ENCODE measurements at places on chromosomes 3 and 15.

- DNase-seq, result no peak
Observed at GRCh38 chr15:33535135-33535534, 224.4 kb downstream of the RYR3 start.

DNA sequence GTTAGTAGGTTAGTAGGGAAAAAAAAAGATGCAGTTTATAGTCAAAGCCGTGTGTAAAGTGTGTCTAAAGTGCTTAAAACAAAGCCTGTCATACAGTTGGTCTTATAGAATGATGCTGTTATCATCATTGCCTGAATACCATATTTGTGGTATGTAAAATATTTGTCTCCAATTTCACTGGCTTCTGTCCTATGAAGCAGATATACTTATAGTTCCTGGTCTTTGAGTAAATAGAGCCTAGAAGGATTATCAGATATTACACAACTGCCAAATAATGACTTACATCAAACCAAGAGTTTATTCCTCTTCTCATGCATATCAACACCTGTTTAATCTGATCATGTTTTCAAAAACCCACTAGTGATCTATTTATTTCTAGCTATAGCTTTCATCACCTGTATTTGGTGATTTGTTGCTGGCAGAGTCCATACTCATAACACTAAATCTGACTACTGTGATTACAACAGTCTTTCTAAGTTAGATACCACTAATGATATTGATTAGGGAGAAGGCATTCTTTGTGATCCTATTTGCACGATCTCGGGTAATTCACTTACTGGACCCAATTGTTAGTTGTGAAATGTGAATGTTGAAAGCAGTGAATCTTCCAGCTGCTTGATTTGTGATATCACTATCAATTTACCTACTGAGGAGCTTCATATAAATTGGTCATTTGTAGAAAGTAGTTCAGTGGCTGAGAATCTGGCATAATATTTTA, 413.7 kb downstream of the LPP start:
- DNase-seq, result no peak

DNA sequence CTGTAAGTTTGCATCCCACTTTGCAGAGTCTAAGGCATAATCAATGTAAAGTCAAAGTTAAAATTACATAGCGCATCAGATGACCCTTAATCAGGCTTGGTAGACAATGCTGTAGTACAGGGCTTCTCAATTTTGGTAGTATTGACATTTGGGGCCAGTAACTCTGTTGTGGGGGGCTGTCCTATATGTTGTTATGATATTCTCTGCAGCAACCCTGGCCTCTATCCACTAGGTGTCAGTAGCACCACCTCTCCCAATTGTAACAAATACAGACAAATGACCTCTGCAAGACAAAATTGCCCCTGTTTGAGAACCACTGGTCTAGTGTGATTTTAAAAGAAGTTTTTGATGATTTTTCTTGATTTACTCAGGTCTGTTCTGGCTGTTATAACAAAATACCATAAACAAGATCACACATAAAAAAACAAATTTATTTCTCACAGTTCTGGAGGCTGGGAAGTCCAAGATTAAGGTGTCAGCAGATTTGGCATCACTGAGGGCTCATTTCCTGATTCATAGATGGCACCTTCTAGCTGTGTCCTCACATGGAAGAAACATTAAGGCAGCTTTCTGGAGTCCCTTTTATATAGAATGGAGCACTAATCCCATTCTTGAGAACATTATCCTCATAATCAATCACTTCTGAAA, 37.6 kb upstream of the SLC9A9 start:
- peak; percentile 20 for DNase-seq

DNA sequence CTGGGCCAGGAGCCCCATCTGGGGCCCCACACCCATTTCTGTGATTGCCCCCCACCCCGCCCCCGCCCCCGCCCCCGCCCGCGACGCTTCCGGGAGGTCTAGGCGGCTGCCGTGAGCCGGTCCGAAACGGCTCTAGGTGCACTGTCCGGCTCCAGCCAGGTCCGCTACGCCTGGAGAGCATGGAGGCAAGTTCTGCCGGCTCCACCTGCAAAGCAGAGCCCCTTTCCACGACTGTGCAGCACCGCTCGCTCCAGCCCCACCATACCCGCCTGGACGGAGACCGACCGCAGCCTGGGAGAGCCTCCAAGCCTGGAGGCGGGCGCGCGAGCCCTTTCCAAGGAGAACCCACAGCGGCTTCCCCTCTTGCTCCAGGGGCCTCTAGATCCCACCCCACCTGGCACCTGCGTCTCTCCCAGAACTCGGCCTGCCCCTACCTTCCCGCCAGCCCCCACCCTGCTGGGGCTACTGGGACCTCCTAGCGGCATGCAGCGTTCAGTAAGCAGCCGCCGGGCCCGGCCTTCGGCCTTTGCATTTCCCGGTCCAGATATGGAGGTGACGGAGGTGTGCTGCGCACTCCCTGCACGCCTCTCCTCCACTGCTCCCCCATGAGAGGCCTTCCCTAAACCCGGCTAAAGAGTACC, 66.2 kb downstream of the KLF13 start:
- DNase-seq, result no peak

DNA sequence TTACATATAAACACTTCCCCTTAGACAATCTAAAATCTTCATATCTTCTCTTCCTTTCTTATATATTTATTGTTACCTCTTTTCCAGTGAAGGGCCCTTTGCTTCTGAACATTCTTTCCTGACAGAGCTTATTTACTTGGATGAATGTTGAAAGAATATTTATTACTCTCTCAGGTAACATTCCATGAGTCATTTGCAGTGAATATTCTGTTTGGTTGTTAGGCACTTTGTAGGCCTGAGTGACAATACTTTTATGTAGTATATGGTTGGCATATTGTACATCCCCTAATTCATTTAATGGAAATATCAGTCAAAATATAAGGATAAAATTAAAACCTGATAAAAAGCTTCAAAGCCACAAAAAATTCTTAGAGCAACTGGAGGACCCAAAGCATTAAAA, 260.9 kb upstream of the KCNMB2 start:
- no peak for DNase-seq

DNA sequence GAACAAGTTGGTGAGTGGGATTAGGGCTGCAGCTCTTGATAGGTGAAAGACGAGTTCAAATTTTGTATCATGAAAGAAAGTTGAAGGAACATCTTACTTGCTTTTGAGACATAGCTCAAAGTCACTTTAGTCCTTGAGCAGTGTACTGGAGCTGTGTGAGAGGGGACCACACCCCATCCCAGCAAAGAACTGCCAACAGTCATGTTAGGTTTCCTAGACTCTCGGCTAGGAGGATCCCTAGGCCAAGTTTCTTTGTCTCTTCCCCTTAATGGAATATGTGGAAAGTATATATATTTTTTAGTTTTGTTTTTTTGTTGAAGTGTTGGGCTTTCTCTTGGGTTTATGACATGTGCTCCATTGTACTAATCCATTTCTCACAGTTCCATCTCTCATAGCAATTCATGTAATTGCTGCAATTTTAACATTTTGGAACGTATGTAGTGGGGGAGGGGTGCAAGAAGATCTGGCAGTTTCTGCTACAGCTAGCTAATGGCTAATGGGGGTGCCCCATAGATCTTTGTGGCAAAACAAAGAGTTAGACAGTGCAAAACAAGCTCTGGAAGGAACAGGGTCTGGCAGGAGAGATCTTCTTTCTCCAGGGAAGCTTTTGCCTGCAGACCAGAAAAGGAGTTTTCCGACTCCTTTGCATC, 25.1 kb downstream of the TLNRD1 start:
- no peak for DNase-seq

- DNase-seq, result no peak
Observed at GRCh38 chr15:47822048-47822447, 104.7 kb downstream of the SEMA6D start.

DNA sequence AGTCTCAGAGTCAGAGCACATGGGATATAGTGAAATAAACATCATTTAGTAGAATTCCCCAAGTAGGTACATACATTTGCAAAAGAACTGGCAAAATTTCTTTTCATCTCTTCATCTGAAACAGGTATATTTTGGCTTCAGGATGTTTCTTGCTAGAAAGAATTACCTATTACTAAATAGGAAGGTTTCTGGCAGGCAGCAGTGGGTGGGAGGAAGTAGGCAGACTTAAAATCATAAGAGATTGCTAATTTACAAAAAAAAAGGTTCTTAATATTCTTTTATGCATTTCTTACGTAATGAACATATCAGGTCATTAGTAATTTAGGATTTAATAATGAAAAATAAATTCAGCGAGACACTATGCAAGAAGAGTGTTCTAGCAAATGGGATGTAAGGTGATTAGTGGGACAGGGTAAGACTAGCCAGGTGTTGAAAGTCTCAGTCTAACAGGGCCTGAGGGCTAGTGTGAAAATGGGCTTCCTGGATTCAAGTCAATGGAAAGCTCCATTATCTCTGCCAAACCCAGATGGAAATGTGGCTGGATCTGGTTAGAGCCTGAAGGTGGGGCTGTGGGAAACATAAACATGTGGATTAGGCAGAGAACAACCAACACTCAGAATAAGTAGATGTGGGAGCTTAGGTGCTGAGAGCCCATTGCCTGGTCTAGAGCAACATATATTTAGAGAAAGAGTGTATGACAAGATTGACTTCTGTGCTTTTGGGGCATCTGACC, 127.4 kb upstream of the FEZF2 start:
- DNase-seq, result peak; percentile 19

DNA sequence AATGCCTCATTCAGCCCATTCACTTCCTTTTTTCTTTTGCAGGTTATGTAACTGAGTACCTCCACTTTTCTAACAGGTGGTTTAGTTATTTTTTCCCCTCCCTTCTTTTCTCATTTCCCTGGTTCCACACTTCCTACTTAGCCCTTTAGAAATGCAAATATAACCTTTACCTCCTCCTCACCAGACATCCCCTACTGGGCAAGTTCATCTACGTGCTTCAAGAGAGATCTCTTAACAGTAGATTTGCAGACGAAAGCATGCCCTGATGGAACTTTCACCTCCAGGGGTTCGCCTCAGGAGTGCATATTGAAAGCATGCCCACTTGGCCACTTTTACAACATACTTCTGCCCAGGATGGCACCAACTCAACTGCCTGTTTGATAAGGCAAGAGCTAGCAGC, 314.1 kb upstream of the LRRC3B start:
- DNase-seq, result no peak

DNA sequence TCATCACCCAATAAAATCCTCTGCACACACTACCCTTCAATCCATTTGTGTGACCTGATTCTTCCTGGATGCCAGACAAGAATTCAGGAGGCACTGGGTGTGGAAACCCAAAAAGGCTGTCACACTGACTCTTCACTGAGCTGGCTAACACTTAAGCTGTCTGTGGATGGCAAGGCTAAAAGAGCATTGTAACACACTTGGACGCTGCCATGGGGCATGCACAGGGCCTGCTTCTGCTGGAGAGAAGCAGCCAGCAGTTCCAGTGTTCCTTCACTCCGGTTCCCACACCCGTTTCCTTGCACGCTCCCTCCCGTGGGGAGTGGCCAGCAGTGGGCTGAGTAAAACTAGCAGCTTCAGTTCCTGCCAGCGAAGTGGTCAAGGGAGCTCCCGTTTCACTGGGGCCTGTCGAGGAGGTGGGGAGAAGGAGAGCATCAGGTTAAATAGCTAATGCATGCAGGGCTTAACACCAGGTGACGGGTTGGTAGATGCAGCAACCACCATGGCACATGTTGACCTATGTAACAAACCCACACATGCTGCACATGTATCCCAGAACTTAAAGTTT, 737.1 kb downstream of the FHIT start:
- DNase-seq, result no peak

DNA sequence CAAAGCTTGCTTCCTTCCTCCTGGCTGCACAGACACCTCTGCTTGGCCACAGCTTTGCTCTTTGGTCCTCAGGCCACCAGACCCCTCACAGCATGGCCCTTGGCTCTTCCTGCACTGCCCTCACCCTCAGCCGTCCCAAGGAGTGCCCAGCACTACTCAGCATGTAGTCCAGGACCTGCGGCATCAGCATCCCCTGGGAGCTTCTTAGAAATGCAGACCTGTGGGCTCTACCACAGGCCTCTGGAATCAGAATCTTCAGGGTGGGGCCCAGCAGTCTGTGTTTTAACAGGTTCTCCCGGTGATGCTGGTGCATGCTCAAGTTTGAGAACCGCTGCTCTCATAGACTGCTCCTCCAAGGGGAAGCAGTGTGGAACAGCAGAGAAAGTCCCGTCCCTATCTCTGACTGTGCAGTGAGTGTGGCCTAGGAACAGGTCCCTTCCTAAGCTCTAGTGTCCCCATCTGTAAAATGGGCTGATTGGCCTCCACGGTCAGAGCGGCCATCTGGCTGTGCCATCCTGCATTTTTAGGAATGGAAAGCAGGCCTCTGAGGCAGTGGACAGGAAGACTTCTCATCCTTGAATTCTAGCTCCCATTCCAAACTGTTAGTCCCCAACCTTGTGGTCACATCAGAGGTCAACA, 36.6 kb downstream of the GOLGA6A start:
- DNase-seq, result no peak

GRCh38 chr15:89917442-89918101, 4.8 kb upstream of the ARPIN start:
- DNase-seq, result no peak

GRCh38 chr3:117844676-117845075, 1135.1 kb downstream of the TUSC7 start:
- DNase-seq, result no peak

- DNase-seq, result no peak
Observed at GRCh38 chr3:26260139-26260538, 362.4 kb upstream of the LRRC3B start.

- no peak for DNase-seq
Observed at GRCh38 chr3:122101646-122102045, 46.5 kb downstream of the CD86 start.

DNA sequence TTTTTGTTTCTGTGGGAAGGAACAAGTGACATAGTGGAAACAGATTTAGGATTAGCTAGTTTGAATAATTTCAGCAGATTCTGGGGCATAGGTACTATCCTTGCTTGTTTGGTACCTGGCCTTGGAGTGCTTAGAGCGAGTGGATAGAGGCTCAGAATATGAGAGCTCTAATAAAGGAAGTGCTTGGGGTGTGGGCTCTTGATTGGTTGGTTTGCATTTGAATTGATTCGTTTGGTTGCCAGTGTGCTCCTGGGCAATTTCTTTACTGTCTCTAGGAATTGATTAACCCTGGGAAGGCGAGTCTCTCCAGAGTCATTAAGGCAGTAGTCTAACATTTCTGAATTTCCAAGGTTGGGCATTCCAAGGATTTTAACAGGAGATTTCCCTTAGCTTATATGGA, 98.0 kb downstream of the DTWD1 start:
- no peak for DNase-seq

DNA sequence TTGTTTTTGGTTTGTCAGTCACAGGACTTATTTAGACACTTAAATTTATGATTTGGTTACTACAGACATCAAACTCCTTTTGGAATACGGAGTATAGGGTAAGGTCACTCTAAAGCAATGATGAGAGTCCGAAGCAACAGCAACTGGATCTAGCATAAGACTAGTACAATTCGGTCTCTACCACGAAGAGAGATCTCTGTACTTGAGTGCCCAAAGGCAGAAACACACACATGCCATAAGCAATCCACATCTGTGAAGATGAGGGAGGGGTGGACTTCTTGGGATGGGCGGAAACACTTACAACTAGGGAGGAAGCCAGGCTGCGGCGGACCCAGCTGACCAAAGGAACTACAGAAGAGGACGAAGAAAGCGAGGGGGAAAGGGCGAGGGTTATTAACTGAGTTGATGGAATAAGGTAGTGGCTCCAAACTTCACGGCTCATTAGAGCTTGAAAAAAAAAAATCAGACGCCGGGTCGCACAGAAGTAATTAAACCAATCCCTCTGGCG, 595 bp downstream of the DPH6 start:
- DNase-seq, result no peak

Measured in WTC11 (cell line).